ENCODE measurements at places on chromosomes 16 and 17. TPM values are rescaled to one million over a fixed set of nuclear protein-coding genes. Genes with fewer than 3 reads are reported as not detected.

The WIPI1 gene
- total RNA-seq = 37.6 TPM

The LIMD2 gene
- 3.7 TPM for total RNA-seq

The DPEP1 gene
- not detected for total RNA-seq

The HS3ST3A1 gene
- total RNA-seq = 2.1 TPM

The TLCD2 gene
- total RNA-seq = 2.1 TPM

The KCNH4 gene
- total RNA-seq = not detected

The KRTAP9-8 gene
- not detected for total RNA-seq

The CACNA1H gene
- total RNA-seq = 26.1 TPM

The HOXB3 gene
- 4.2 TPM for total RNA-seq

The ENPP7 gene
- total RNA-seq = not detected

The TBC1D3I gene
- under 0.01 TPM for total RNA-seq

The KRTAP1-1 gene
- not detected for total RNA-seq

The TRIM65 gene
- total RNA-seq = 20.4 TPM

The NPIPB12 gene
- total RNA-seq = 11.0 TPM

The CACNG5 gene
- 0.52 TPM for total RNA-seq

The ICAM2 gene
- 43.3 TPM for total RNA-seq

The C16orf54 gene
- 1.0 TPM for total RNA-seq

The MYH1 gene
- total RNA-seq = 12.0 TPM

The FNDC8 gene
- not detected for total RNA-seq

The NXPH3 gene
- total RNA-seq = 0.52 TPM

The SOX9 gene
- 6.3 TPM for total RNA-seq

The KRTAP1-5 gene
- not detected for total RNA-seq

The TSPOAP1 gene
- 1.0 TPM for total RNA-seq

The CLDN9 gene
- not detected for total RNA-seq

The SHCBP1 gene
- total RNA-seq = 8.9 TPM

The WFIKKN1 gene
- 0.52 TPM for total RNA-seq

The DYNLRB2 gene
- total RNA-seq = 2.1 TPM

The AIPL1 gene
- not detected for total RNA-seq

The TNFSF13 gene
- 2.1 TPM for total RNA-seq

The GALNS gene
- total RNA-seq = 9.9 TPM

The CDH13 gene
- 20.9 TPM for total RNA-seq

The WDR90 gene
- 6.3 TPM for total RNA-seq

The FSCN2 gene
- 1.0 TPM for total RNA-seq

The TMEM220 gene
- 5.2 TPM for total RNA-seq

The FXR2 gene
- 42.3 TPM for total RNA-seq

The STH gene
- not detected for total RNA-seq

The CRYBA1 gene
- not detected for total RNA-seq

The SMURF2 gene
- total RNA-seq = 32.4 TPM

The ADORA2B gene
- 3.1 TPM for total RNA-seq

The ADAM11 gene
- 0.52 TPM for total RNA-seq

The GSDMA gene
- not detected for total RNA-seq

The PFAS gene
- 16.7 TPM for total RNA-seq

The RAB37 gene
- total RNA-seq = 1.0 TPM

The ZPBP2 gene
- not detected for total RNA-seq

The TPSD1 gene
- not detected for total RNA-seq

The ZNF423 gene
- total RNA-seq = 16.7 TPM

The KRT31 gene
- 3.1 TPM for total RNA-seq

The ANKRD40CL gene
- not detected for total RNA-seq

The SLC9A5 gene
- not detected for total RNA-seq

The HS3ST4 gene
- not detected for total RNA-seq

The P2RX5 gene
- total RNA-seq = 13.0 TPM

The HOXB2 gene
- 3.1 TPM for total RNA-seq

The GRB7 gene
- total RNA-seq = not detected

The CACNG3 gene
- total RNA-seq = not detected

The TNFRSF17 gene
- not detected for total RNA-seq

The APOBR gene
- total RNA-seq = under 0.01 TPM

The CA5A gene
- total RNA-seq = not detected

Data from skeletal muscle tissue (tissue), 5 donors.